ENCODE measurements at places on chromosomes 5 and 9.

DNA sequence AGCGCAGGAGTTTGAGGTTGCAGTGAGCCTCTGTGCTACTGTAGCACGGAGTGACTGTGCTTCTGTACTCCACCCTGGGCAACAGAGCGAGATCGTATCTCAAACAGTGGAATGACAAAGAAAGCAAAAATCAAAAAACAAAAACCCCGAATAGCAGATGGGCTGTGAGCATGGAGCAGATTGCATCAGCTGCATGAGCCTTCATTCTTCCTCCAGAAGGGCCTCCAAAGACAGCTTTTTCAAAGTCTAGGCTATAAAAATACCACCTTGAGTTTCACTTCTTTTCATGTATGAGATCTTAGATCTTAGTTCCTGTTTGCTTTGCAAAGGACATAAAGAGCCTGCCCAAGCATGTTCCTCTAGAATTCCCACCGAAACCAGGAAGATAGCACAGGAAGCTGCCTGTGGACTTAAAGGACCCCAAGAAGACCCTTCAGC lies 15.0 kb upstream of the HSPB3 start:
- DNase-seq: no peak

DNA sequence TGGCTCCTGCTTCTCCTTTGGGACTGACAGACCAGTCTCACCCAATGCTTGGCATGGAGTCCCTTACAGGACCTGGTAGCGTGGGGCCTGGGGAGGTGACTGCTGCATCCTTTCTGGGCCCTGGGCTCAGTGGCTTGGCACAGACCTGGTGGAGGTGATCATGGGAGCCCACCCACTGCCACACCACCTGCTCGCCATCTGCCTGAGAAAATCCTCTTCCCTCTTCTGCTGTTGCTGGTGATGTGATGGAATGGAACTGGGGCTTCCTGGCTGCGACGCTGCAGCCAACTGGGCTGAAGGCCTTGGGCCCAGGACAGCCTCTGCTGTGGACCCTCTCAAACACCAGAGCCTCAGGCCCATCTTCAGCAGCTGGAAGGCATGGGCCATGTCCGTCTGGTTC lies 122.5 kb upstream of the PANK3 start:
- DNase-seq: no peak

- no peak for DNase-seq
These were observed 43.3 kb downstream of the CD180 start for GRCh38 chr5:67153292-67153691.

DNA sequence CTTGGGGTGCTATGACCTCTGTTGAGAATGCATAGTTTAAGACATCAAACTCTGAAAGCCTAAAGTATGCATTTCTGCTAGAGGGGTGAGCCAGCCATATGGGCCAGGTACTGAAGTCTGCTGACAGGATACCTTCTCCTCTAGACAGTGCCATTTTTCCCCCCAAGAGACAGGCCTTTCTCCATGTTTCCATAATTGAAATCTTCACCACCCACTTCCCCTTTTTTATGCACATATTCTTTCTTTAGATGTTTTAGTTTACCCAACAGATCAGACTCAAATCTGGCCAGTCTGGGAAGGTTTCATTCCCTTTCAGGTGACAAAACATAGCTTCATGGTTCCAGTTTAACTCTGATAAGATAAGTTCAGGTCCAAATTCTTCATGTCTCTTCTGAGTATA lies 212.8 kb downstream of the ADCY2 start:
- DNase-seq: no peak

DNA sequence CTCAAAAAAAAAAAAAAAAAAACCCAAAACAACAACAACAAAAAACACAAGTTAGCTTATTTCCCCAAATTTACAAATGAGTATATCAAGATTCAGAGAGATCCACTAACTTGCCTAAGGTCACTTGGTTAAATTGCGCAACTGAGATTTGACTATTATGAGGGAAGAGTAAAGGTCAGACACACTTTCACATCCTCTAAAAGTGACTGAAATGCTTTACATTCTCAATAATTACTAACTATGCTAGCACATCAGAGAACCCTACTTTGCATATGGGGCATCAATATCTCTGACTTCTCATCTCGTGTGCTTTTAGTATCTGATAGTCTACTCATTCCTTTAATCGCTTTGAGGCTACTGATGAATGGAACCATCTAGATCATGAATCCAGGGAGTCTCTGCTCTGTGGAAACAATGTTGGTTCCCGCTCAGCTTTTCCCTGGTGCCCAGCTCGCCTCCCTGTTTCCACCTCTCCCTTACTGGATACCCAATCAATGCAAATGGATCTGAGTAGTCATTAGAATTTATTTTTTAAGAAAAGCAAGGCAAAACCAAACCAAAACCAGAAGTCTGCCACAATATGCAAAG lies 182.1 kb upstream of the TRIM32 start:
- DNase-seq: no peak

DNA sequence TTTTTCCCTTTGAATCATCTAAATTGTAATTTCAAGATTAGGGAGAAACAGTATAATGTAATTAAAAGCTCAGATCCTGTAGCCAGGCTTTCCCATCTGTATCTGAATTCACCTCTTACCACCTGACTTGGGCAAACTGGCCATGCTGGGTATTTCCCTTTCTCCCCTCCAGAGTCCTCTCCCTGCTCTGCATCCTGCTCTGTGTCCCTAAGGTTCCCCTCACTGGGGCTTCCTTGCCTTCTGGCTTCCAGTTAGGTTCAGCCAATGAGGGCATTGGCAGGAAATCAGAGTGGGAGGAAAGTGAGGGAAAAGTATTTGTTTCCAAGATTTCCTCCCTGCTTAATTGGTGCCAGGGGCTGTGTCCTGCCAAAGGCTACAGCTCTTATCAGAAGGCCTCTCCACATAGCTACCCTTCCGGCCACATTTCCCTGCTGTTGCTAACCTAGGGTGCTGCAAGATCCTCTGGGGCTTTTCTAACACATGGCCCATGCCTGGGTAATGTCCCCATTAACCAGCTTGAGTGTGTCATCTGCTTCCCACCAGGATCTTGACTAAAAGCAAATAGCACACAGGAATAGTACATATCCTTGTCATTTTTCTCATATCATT lies 51.0 kb upstream of the MPDZ start:
- no peak for DNase-seq

GRCh38 chr9:21800931-21801682 lies 1.3 kb upstream of the MTAP start:
- no peak for DNase-seq

DNA sequence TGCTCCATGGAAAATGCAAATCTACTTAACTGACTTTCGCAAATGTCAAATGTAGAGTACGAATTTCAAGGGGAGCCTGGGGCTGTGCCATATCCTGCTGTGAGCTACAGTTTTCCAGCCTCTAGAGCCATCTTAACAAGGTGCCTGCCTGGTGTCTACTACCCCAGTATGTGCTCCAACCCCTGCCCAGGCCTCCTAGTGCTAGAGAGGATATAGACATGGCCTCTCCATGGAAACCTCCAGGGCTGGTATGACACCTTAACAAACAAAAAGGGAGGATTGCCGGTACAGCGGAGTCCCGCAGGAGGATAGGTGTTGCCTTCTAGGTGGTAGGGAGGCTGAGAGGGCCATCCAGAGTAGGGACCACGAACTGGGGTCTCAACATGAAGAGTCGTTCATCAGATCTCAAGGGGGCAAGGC lies 13.6 kb upstream of the IL3 start:
- no peak for DNase-seq
